Kidney glomerular epithelial cell (primary cell): ENCODE measurements at places on chromosomes 2 and 18.

GRCh38 chr18:9851511-9851910 lies 34.3 kb upstream of the TXNDC2 start:
- DNase-seq = no peak

DNA sequence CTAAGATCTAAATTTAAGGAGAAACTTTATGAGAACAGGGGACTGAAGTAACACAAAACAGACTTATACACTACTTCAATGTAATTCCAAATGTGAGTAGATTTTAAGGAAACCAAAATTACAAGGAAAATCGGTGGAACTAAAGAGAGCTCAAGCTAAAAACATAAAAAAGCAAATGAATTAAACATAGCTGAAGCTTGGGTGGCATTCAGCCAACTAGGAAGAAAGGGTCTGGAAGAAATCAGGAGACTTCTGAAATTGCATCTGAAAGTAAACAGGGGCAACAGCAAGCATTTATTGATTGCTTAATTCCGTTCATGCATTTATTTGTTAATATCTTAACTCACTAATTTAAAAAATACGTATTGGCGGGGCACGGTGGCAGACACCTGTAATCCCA lies 727.3 kb upstream of the PKDCC start:
- no peak for DNase-seq

- no peak for DNase-seq
Measured at GRCh38 chr2:174789001-174789400, 24.7 kb upstream of the CHRNA1 start.

GRCh38 chr2:110832740-110833139 lies 100.4 kb downstream of the ACOXL start:
- DNase-seq = no peak

DNA sequence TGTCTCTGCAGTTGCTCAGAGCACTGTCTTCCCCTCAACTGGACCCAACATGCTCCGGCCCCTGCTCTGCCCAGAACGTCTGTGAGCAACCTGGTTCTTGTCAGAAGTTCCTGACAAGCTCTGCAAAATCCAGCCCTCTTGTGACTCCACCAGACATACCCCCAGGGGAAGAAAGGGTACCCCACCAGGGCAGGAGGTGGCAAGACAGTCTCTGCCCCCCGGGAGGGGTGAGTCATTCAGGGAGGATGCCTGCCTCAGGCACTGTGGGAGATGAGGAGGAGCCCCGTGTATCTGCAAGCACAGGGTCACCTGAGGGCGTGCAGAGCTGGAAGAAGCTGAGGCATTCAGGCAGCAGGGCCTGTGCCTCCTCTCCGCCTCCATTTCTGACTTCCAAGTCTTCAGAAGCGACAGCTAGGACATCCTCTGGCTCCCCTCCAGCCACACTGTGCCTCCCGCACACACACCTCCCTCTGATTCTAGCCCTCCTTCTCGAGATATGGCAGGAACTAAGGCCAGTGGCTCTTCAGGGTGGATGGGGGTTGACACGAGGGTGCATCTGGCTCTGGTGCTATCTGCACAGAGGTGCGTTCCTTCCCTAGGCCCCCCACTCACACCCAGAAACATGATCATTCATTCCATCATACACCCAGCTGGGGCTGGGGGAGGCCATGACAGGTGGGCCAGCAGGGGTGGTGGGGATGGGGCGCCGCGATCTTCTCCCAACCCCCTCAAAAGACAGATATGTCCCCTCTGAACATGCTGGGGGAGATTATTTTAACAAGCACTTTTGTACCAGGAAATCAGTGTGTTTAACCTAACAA lies 222.2 kb downstream of the CYP26B1 start:
- no peak for DNase-seq

GRCh38 chr18:12934454-12935071 lies 13.2 kb upstream of the SEH1L start:
- DNase-seq = peak; percentile 54

DNA sequence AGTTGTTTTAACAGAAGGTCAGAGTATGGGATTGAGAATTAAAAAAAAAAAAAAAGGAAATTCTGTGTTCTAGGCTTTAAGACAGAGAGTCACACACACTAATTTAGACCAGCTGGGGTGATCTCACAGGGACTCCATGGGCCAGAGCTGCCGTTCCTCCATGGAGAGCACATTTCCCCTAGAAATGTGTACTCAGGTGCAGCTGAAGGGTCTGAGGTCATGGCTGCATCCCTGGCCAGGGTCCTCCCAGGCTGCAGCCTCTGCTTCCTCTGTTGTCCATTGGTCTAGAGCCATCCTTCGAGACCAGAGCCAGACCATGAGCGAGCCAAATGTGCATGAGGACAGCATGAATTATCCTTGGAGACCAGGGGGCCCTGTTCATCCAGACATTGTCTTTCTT lies 190.1 kb upstream of the TNP1 start:
- no peak for DNase-seq

- no peak for DNase-seq
Measured at GRCh38 chr2:169637620-169638019, 53.5 kb downstream of the PPIG start.

DNA sequence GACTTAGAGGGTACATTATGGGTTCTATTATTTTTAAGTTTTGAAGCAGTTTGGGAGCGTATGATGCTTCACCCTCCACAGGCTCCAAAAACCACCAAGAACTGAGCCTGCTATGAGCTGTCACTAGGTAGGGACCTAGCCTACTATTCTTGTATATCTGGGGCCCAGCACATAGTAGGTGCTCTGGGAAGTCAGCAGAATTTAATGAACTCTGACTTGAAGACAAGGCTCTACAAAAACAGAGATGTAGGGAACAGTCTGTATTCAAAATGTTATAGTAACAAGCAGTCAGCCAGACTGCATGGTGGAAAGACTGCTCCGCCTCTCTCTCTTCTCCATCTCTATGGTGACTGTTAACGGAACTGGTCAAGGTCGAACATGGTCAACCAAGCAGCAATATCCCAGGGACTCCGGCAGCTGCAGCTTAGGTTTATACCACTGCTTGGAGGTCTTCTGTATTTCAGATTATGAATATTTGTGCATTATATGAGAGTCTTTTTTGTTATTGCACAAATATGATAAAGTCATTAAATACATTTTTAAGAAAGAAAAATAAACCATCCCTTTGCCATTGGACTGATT lies 22.2 kb upstream of the YWHAQ start:
- no peak for DNase-seq

DNA sequence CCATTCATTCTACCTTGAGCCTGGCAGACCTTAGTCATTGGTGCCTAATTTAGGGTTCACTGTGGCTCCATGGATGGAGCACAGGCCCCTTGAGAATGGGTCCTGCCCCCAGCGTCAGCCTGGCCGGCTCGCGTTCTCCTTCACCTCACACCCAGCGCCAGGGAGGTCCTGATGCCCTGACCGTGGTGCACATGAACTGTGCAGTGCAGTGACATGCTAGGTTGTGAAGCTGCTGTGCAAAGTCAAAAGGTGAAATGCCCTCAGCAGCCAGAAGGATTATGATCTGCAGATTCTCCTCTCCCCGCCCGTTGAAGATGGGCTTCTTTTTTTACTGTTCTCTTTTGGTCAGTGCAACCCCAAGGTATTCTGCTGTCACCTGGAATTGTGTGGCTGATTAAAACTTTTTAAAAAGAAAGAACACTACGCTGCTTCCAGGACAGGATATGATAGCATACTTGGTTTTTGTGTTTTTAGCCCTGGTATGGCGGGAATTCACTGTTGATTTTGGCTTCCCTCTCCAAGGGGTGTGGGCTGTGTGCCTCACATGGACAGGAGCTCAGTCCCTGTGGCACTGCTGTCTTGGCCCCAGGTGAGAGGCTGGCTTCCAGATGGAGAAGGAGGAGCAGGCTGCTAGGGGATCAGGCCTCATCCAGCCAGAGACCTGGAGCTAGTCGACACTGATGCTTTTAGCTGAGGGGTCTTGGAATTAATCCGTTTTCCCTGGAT lies 49.4 kb upstream of the MCFD2 start:
- DNase-seq = peak; percentile 21
